ENCODE measurements at places on chromosomes 2 and 18.

- no peak overlapping the region for H3K27ac ChIP-seq
- no peaks in the 10 kb centered on the region for H3K27me3 ChIP-seq
These were observed 98.8 kb downstream of the KLHL29 start for GRCh38 chr2:23483791-23484190.

DNA sequence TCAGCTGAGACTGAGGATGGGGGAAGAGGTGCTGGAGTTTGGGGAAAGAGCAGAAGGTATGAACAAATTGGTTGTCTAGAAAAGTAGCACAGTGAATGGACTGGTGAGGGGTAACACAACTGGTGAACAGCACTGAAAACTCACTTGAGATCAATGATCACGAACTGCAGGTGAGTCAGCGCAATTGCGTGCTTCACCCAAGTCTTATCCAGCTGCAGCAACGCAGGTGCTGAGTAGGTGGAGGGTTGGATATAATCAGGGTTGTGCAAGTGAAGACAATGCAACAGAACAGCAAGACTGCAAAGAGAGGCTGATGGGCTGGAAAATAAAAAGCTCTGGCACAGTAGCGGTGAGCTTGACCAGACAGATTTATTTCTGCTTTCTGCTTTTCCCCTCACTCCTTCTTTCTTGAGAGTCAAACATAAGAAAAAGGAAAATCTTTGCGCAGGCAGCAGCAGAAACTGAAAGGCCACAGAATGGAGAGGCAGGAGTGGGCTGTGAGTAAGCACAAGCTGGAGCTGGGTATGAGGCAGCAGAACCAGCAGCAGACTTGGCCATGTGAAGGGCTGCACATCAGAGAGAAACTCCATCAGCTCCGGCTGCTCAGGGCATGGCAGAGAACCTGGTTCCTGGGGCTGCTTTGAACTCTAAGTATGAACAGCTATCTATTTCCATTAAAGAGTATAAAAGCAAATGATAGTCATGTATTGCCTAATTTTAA, 99.4 kb upstream of the ARL5A start:
- H3K4me1 ChIP-seq, result peaks cover 5% of the 10 kb centered on the region
- no peaks in the 10 kb centered on the region for H3K27me3 ChIP-seq
- no peaks in the 10 kb centered on the region for H3K36me3 ChIP-seq
- H3K4me3 ChIP-seq, result no peak overlapping the region
- no peak for DNase-seq

DNA sequence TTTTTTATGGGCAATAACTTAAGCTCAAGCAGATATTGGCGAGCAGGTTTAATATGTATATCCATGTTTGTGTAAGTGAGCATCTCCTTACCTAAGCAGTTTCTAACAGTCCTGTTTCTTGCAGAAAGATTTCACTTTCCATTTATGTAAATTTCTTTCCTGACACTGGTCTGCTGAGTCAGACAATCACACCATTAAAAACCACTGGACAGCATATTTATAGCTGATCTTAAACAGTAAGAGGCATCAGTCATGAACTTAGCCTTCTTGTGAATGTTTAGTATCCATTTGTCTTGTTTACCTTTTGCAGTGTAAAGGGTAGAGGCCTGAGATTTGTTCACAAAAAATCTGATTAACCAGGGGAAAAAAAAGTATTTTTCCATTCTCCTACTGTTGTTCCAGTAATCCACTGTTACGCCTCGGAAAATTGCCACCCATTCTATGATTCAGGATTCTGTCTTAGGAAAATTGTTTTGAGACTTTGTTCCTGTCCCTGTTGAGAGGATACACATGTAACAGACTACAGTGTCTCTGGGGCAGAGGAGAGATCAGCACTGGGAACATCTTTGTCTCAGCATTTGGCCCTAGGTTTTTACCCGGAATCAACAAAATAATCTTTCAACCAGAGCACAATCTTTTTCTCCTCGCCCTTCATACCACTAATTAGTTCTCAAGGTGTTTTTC, 521.0 kb upstream of the NRP2 start:
- no peaks in the 10 kb centered on the region for H3K27me3 ChIP-seq
- H3K27ac ChIP-seq, result no peak overlapping the region
- H3K4me1 ChIP-seq, result no peaks in the 10 kb centered on the region
- no peaks in the 10 kb centered on the region for H3K36me3 ChIP-seq
- no peak overlapping the region for H3K4me3 ChIP-seq

DNA sequence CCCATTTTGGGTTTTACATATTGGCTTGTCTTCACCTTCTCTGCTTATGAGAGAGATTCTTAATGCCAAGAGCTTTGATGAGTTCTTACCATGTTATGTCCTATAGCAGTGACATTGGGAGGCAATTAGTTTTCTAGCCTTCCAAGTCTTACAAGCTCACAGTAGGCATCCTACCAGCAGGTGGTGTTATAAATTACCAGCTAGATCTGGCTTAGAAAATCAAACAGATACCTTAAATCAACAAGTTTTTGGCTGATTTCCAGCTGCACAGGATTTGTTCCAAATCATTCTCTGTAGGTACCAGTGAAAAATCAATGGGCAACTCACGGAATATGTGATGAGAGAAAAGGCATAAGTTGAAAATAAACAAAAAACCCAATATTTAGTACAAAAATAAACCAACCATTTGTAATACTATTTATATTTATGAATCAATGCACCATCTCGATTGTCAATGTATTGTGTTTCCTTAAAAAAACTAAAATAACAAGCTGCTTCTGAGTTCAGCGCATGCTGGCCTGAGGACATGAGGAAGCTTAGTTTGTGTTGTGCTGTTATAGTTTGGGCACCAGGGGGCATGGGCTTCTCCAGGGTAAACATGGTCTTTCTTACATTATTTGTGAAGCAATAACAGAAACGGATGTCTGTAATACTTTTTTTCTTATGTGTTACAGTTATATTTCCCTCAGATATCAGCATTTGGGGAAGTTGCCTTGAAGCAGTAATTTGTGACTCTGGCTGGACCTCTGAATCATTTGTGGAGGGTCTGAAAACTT, 34.1 kb upstream of the NXPH2 start:
- H3K27me3 ChIP-seq, result no peaks in the 10 kb centered on the region
- no peak overlapping the region for H3K27ac ChIP-seq
- DNase-seq, result no peak
- H3K4me1 ChIP-seq, result no peaks in the 10 kb centered on the region

- H3K4me1 ChIP-seq, result no peaks in the 10 kb centered on the region
- DNase-seq, result no peak
- H3K4me3 ChIP-seq, result peak overlapping the region; percentile 97
- peak overlapping the region; percentile 85 for H3K27ac ChIP-seq
These were observed 683 bp downstream of the MBOAT2 start for GRCh38 chr2:9002637-9003365.

- no peak overlapping the region for H3K27ac ChIP-seq
- no peaks in the 10 kb centered on the region for H3K4me1 ChIP-seq
- no peak for DNase-seq
- H3K4me3 ChIP-seq, result no peak overlapping the region
- H3K27me3 ChIP-seq, result no peaks in the 10 kb centered on the region
These were observed 3.4 kb downstream of the CTLA4 start for GRCh38 chr2:203870941-203871340.

- no peak overlapping the region for H3K27ac ChIP-seq
- H3K4me3 ChIP-seq, result no peak overlapping the region
- H3K36me3 ChIP-seq, result no peaks in the 10 kb centered on the region
- DNase-seq, result no peak
These were observed 657.5 kb upstream of the CDH7 start for GRCh38 chr18:65093346-65093745.

GRCh38 chr2:115483666-115484065, 1041.2 kb downstream of the DPP10 start:
- no peak for DNase-seq
- H3K27me3 ChIP-seq, result no peaks in the 10 kb centered on the region
- H3K4me1 ChIP-seq, result no peaks in the 10 kb centered on the region
- H3K27ac ChIP-seq, result no peak overlapping the region
- no peaks in the 10 kb centered on the region for H3K36me3 ChIP-seq

GRCh38 chr2:239805043-239805329, 220.2 kb downstream of the NDUFA10 start:
- H3K27me3 ChIP-seq, result no peaks in the 10 kb centered on the region
- H3K4me3 ChIP-seq, result no peak overlapping the region
- no peak overlapping the region for H3K27ac ChIP-seq
- H3K4me1 ChIP-seq, result peaks cover 3% of the 10 kb centered on the region
- H3K36me3 ChIP-seq, result no peaks in the 10 kb centered on the region

GRCh38 chr2:158174956-158175355, 73.3 kb downstream of the UPP2 start:
- H3K4me1 ChIP-seq, result no peaks in the 10 kb centered on the region
- no peaks in the 10 kb centered on the region for H3K27me3 ChIP-seq
- no peaks in the 10 kb centered on the region for H3K36me3 ChIP-seq
- no peak overlapping the region for H3K27ac ChIP-seq

- no peak for DNase-seq
- H3K27me3 ChIP-seq, result no peaks in the 10 kb centered on the region
- H3K4me3 ChIP-seq, result peak overlapping the region; percentile 100
- no peaks in the 10 kb centered on the region for H3K36me3 ChIP-seq
- peak overlapping the region; percentile 100 for H3K27ac ChIP-seq
These were observed 553 bp downstream of the TIGD1 start for GRCh38 chr2:232549655-232550353.

DNA sequence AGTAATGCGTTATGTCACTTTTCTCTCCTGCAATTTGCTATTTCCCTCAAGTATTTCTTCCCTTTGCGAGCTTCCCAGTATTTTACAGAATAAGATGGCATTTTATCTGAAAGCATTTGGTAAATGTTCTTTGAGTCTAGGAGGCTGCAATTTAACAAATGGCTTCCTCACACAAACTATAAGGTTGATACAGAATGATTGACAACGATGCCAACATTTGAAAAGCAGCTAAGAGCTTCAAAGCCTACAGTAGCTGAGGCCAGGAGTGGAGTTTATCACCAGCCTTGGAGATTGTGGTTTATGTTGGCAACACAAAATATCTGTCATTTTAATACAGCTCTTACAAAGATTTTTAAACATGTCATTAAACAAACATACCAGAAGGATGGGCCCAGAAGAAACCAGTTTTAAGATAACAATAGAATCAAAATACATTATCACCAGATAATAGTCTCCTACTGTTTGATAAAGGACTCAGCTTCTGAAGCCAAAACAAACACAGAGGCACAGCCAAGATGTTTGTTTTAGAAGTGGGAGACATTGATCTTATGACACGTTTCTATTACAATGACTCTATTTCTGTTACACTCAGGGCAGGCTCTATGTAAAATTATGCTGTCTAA, 711.4 kb upstream of the ACVR2A start:
- no peaks in the 10 kb centered on the region for H3K27me3 ChIP-seq
- DNase-seq, result no peak
- no peak overlapping the region for H3K4me3 ChIP-seq
- no peaks in the 10 kb centered on the region for H3K36me3 ChIP-seq
- no peaks in the 10 kb centered on the region for H3K4me1 ChIP-seq
- H3K27ac ChIP-seq, result no peak overlapping the region

DNA sequence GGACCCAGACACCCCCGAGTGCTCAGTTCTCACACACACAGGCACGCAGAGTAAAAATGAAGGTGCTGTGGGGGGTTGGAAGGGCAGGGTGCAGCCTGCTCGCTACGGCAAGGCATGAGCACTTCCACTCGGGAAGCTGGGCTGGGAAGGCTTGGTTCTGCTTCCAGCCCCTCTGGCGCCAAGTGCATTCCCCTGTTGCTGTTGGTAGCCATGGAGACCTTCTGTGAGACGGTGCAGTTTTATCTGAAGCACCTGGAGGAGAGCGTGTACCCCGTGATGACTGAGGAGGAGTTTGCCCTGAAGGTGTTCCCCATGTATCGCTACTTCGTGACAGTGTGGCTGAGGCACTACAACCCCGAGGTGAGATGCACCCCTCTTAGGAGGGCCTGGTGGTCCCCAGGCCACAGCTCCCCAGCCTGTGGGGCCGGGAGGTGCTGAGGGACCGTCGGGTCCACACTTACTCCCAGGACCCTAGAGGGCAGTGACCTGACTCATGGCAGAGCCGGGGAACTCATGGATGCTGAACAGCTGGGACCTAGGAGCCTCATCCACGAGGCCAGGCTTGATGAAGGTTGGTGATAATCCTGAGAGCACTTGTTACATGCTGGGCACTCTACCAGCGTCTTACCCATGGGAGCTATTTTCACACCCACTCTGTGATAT, 15.5 kb downstream of the MROH2A start:
- H3K4me1 ChIP-seq, result no peaks in the 10 kb centered on the region
- no peak for DNase-seq
- no peaks in the 10 kb centered on the region for H3K27me3 ChIP-seq
- no peak overlapping the region for H3K4me3 ChIP-seq

- H3K36me3 ChIP-seq, result no peaks in the 10 kb centered on the region
- H3K27ac ChIP-seq, result no peak overlapping the region
- H3K4me1 ChIP-seq, result no peaks in the 10 kb centered on the region
- no peak overlapping the region for H3K4me3 ChIP-seq
- DNase-seq, result no peak
These were observed 167.8 kb downstream of the NRP2 start for GRCh38 chr2:205850132-205850531.

DNA sequence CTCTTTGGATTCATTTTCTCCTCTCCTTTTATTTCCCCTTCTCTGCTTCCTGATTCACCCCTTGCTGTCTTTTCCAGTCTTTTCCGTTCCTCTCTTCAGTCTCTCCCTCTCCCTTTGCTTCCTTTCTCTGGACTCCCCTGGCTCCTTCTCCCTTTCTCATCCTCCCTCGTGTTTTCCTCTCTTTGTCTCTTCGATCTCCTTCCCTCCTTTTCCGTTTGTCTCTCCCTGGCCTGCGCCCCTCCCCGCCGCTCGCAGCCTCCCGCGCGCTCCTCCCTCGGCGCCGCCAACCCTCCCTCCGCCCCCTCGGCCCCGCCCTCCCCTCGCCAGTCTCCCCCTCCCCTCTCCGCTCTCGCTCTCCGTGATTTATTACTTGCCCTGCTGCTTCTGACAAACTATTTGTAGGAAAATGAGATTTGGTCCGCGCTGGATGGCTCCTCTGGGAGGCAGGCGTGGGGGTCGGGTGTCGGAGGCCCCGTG, 46.0 kb upstream of the PAX8 start:
- peak overlapping the region; percentile 62 for H3K4me3 ChIP-seq
- peaks cover 4% of the 10 kb centered on the region for H3K4me1 ChIP-seq

DNA sequence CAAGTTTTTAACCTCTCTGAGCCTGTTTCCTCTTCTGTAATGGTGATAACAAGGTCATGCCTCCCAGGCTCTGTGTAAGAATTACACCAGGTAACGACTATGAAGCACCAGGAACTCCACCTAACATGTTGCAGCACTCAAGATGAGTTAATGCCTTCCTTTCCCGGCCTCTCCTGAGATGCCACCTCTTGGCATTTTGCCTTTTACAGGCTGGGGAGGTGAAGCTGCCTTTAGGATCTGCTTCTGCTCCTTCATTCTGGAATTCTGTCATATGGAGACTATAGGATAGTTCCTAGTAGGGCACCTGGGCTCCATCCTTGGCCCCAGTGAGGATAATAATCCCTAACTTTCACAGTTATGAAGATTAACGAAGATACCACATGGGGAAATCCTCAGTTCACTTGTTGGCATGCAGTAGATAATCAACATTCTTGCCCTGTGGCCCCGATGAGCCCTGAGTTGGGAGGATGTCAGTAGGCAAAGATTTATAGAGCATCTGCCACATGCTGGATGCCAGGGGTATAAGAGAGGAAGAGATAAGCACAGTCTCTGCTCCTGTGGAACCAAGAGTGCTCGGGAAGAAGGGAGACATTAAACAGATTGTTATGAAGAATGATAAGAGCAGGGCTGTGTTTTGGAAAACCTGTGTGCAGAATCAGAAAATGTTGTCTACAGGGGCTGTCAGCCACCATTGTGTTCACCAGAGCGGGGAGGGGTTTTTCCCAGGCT, 43.9 kb upstream of the KCNF1 start:
- no peak for DNase-seq
- no peaks in the 10 kb centered on the region for H3K36me3 ChIP-seq
- no peaks in the 10 kb centered on the region for H3K27me3 ChIP-seq
- no peak overlapping the region for H3K27ac ChIP-seq
- H3K4me3 ChIP-seq, result no peak overlapping the region

All from ascending aorta (tissue), 2 donors.